ENCODE measurements at places on chromosomes 2 and 18.

DNA sequence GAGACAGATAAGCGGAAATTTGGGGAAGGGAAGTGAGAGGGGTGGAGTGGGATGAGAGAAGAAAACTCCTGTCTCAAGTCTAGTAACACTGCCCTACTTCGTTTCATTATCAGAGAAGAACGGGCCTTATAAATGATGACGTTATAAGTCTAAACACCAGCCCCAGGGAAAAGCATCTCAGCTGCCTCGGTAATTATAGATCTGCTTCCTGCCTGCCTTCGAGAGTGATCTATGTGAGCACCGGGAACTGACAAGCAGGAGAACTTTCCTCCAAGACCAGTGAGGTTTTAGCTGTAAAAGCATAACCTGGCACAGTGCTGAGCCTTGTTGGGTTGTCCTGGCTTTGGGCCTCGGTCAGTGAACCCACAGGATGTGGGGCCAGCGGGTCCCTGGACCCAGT lies 227.9 kb upstream of the SIX2 start:
- DNase-seq = no peak

- DNase-seq = no peak
Measured at GRCh38 chr18:27964811-27965210, 212.1 kb downstream of the CDH2 start.

DNA sequence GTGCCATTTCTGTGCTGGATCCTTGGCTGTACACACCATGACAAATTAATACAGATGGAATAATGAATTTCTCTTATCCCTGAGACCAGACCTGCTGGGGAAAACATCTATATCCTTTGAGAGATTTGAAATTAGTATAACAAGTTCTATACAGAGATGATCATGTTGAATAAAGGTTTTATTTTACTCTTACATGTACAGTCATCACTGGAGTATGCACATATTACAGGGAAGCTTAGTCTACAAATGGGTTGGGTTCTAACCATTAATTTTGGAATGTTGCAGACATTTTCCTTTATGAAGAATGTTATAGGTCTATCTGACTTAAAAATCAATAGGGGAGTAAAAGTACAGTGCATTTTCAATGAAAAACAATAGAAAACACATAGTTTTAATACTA lies 29.9 kb upstream of the MMADHC start:
- no peak for DNase-seq

DNA sequence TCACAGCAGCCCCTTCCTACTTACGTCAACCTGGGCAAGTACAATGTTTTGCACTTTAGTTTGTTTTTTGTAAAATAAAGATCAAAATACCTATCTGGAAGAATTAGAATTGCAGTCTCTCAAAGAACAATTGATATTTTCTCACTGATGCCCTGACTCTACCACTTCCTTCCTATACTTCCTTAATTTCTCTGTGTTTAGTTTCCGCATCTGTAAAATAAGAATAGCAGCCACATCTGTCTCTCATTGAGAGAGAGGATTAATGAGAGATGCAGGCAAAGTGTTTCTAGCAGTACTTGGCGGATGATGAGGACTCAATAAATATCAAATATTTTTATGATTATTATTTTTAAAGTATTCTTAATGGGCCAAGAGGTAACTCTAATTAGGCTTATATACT lies 122.6 kb upstream of the PIEZO2 start:
- no peak for DNase-seq

DNA sequence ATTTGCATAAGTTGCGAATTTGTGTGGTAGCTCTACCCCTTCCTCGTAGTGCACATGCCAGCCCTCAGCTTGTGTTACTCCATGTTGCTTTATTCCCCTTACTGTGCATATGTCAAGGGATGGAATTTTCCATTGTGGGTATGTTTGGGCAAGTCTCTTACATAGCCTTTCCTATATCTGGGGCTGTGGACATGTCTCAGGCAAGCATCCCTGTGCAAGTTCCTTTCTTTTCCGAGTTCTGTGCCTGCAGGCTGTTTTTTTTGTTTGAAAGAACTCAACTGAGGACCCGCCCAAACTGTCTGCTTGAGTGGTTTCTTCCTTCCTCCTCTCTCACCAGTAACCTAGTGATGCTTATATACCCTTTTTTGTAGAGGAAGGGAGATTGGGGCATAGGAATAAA lies 1739.1 kb upstream of the PIK3C3 start:
- DNase-seq = no peak

DNA sequence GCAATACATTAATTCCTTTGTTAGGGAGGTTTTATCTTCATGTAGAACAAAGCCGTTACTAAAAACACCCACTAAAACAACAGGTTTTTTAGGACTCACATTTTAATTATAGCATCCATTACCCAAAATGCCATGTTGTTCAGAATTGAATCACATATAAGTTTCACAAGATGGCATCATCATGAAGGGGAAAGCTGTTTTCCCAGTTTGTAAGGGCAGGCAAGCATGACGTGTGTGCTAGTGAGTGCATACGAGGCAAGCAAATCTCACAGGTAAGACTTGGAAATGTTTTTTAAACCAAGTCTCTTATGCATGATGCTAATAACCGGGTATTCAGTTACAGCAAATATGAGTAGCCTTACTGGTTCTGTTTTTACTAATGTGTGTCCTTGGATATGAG lies 111.8 kb upstream of the NFATC1 start:
- DNase-seq = no peak

- DNase-seq = peak; percentile 38
Measured at GRCh38 chr18:2794159-2794558, 52.6 kb upstream of the EMILIN2 start.

- no peak for DNase-seq
Measured at GRCh38 chr18:62739911-62740310, 24.6 kb downstream of the PHLPP1 start.

DNA sequence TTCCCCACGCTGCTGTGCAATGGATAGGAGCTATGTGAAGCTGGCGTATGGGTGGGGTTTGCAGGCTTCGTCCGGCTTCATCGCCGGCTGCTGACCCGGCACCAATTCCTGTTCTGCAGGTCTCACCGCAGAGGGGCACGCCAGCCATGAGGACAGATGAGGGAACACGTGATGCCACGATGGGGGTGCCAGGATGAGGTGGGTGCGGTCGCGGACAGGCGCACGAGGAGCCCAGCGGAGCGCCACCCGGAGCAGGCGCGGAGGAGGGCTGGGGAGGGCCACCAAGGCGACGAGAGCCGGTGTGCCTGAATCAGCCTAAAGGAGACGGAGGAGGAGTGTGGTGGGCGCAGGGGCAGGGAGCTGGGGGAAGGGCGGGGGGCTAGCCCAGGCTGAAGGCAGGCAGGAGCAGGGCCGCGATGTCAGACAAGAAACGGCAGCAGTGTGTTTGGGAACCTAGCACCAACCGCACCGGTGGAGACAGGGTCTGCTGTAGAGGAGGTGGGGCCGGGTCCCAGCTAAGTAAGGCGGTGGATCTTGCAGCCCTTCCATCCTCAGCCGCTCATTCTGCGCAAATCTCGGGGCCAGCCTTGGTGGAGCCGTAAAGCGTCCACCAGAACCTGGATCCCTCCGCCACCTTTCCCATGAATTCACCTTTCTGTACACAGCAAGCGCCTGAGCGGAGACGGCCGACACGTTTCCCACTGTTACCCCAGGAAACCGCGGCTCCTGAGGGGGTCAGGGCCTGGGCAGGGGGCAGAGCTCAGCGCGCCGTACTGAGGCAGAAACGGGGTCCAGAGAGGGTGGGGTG lies 17.0 kb upstream of the CD8A start:
- peak; percentile 37 for DNase-seq

GRCh38 chr2:8682719-8683667 lies 1.1 kb downstream of the ID2 start:
- peak; percentile 27 for DNase-seq

DNA sequence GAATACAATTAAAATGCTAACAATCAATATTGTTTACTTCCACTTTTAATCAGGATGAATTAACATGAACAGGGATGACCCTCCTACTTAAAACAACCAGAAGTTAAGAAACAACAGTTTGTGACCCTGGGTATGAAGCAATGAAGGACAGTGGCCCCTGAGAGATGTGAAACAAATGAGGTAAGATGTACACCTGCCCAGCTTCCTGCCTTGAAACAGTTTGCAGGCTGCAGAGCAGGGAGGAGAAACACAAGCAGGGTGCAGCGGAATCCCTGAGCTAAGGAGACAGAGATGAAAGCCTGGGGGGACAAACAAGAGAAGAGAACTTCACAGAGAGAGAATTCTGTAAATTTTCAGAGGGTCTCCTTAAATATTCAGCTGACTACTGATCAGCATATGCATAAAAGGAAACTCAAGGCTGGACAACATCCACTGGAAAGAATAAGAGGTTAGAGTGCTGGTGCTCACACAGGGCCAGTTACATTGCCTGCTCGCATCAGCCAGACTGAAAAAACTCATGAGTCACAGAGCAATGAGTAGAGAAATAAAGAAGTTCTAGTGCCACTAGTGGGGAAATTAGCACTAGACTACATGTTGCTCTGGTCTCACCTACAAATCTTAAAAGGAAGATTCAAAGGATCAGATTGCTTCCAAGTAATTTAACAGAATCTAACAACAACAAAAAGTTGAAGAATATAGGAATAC lies 106.4 kb downstream of the PID1 start:
- no peak for DNase-seq

GRCh38 chr2:206341396-206341795 lies 66.9 kb downstream of the ZDBF2 start:
- DNase-seq = no peak

- DNase-seq = no peak
Measured at GRCh38 chr18:12703096-12703567, 290 bp downstream of the PSMG2 start.

DNA sequence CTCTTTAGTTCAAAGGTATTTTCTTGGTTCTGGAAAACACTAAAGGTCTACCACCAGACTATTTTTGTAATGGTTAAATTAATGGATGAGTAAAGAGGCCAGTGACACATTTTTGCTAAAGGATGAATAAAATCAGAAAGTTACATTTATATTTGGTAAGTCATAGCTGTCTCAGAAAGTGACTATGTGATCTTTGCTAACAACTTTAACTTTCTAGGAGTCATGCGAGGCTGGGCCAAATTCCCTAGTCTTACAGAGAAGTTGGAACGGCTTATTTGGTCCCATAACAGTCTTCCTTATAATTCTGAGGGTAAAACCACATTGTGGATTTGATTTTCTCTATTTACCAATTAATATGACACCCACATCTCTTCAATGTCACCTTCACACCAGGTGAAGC lies 198.1 kb downstream of the PDE1A start:
- DNase-seq = no peak

DNA sequence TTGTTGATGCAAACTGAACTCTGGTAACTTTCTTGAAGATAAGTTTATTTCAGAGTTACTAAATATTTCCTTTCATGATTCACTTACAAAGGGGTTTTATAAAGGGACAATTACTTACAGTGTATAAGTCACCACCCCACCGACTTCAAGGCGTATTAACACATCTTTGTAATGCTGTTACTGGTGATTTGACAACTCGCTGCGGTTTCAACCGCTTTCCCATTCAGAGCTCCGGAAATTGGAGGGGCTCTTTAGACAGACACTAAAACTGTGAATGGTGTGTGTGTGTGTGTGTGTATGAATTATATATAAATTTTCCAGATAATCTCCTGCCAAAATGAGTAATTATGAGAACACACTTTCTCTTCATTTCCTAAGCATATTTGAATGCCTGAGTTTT lies 4.9 kb downstream of the TM4SF20 start:
- no peak for DNase-seq

DNA sequence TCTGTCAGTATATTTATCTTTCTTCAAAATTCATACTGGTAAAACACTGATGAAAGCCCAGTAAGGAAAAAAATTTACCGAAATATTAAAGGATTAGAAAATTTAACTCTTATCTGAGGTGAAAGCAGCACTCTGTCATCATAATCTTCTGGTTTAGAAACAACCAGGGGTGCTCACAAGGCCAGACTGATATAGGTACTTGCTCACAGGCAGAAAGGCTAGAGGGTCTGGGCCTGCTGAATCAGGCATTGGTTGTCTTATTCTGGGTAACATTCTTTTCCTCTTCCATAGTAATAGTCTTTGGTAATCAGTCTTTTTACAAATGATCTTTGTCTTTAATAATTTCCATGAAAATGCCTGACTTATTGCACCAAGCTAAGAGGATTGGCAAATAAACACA lies 221.4 kb upstream of the TFPI start:
- no peak for DNase-seq

DNA sequence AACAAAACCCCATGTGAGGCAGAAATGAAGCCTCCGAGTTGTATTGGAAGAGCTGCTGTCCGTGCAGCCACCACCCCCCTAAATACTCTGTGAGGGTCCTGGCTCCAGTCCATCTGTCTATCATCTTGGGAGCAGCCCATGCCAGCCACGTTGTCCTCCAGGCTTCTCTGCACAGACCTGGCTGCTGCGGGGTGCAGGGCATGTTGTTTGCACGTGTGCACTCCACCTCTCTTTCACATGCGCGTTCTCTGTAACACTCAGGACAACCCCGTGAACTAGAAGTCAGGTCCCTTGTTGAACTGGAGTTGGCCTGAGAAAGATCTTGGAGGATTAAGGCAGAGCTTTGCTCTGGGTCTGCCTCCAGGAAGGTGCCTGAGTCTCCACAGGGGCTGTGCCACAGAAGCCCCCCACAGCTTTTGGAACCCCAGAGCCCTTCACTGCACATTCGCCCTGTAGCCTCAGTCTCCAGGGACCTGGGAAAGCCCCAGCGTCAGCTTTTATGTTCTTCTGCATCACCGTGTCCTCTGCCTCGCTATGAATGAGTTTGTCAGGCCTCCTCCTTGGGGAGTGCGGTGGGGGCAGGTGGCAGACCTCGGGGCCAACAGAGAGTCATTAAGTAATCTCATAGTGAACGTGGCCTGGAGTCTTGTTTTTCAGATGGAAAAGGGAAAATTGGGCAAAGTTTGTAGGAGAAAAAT lies 16.6 kb downstream of the RTP5 start:
- DNase-seq = no peak

- DNase-seq = no peak
Measured at GRCh38 chr2:95384854-95385569, 17.5 kb upstream of the FAHD2A start.

Measured in NCI-H2029 (cell line).